ENCODE measurements at places on chromosomes 6 and 20. TPM values are rescaled to one million over a fixed set of nuclear protein-coding genes. Genes with fewer than 3 reads are reported as not detected.

GRCh38 chr6:39274471-39274870 lies 39.7 kb downstream of the KCNK17 start:
- DNase-seq: no peak

GRCh38 chr20:37353285-37353849 lies 7.4 kb downstream of the SRC start:
- no peak for DNase-seq

- DNase-seq: no peak
These were observed 134.9 kb upstream of the STMND1 start for GRCh38 chr6:16966791-16967469.

- no peak for DNase-seq
These were observed 114.5 kb upstream of the SOX4 start for GRCh38 chr6:21478883-21479539.

GRCh38 chr6:42969431-42969830 lies 8.9 kb downstream of the GNMT start:
- no peak for DNase-seq

- no peak for DNase-seq
These were observed 77.8 kb downstream of the TRAM2 start for GRCh38 chr6:52499026-52499425.

GRCh38 chr6:169251371-169251802 lies 2.3 kb downstream of the THBS2 start:
- no peak for DNase-seq

- no peak for DNase-seq
These were observed 162.7 kb downstream of the MTHFD1L start for GRCh38 chr6:151027936-151028838.

GRCh38 chr6:55980627-55981211 lies 105.3 kb upstream of the BMP5 start:
- no peak for DNase-seq

DNA sequence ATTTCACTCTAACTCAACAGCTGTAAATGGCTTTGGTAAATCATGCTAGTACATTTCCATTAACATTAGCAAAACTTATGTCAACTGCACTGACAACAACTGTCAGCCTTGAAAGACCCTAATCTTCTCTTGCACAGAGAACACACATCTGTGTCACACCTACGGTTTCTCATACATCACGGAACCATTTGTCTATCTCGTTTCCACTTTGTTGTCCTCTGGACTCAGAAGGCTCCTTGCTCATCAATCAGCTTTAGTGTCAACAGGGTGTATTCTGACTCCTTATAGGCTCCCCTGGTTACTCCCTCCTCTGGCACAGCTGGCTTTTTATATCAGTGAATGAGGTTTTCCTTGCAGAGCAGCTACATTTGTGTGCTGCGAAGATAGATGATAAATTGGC lies 49.3 kb downstream of the CD83 start:
- DNase-seq: no peak

GRCh38 chr6:46138281-46138680 lies 8.5 kb downstream of the ENPP4 start:
- no peak for DNase-seq

DNA sequence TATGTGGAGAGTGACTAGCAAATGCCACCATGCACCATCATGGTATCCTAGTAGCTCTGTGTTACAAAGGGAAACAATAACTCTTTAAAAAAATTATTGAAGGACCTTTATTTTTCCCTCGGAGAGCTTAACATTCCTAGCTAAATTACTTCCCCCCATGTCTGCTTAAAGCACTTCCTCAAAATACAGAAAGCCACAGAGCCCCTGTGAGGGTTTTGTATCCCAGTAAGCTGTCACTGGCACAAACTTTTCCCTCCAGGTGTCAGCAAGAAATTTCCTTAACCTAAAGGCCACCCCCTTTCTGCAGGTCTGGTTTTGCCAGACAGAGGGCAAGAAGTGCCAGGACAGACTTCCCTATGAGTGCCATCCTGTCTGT lies 340.0 kb upstream of the PRDM1 start:
- no peak for DNase-seq

DNA sequence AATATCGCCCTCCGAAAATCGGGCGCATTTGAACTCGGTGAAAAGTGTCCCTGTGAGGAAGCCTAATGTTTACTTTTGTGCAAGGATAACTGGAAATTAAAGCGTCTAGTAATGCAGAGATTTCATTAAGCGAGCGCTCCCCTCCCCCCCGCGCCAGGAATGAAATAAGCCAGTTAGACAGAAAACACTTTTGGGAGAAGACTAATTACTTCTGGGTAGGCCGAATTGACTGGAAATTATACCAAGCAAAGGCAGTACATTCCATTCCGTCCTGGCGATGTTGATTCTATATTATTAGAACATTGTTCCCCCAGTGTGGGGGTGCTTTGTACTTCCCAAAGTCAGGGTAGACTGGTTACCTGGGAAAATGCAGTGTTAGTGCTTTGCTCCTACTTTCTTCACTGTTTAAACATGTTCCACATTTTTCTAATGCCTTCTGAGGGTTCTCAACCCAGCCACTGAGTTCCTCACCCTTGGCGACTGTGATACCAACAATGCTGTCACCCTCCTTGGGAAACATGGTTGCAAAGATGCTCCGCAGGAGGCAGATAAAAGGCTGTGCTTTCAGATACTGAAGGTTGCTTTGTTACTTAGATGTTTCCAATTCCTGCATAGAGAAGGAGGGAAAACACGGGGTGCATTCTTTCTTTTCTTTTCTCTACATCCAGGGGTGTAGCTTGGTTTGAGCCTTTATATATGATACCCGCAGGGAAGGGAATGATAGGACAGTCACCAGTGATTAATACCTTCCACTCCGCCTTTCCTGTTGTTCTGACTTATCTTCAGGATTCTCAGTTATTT lies 2.6 kb downstream of the GJA1 start:
- DNase-seq: no peak

The RSPH4A gene
- total RNA-seq: 0.50 TPM

The ZNF311 gene
- 0.17 TPM for total RNA-seq

The LGSN gene
- total RNA-seq: not detected

The RNF39 gene
- total RNA-seq: not detected

The EZR gene
- total RNA-seq: 226 TPM

The EEF1A2 gene
- total RNA-seq: 17.8 TPM

The HRH3 gene
- not detected for total RNA-seq

The RAB44 gene
- 1.5 TPM for total RNA-seq

The EGFL8 gene
- total RNA-seq: 18.7 TPM
